ENCODE measurements at places on chromosomes 5 and 9.
A peak's percentile ranks its signal among the peaks of the same experiment; 100 is the strongest.

DNA sequence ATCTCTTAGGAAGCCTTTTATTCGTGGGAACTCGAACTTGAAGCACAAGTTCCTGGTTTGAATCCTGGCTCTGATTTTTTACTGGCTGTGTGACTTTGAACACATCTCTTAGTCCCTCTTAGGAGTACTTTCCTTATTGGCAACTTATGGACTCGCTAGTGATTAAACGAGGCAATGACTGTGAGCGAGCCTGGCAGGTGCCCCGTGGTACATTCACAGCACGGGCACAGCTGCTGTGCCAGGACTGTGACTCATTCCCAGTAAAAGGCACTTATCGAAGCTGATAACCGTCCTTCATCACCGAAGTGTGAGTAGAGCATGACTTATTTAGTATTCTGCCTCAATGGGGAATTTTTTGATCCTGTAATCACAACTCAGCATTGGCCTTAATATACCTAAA is 22.7 kb downstream of the CFAP90 start:
- H3K27ac ChIP-seq: no peak overlapping the region
- H3K27me3 ChIP-seq: no peaks in the 10 kb centered on the region
- DNase-seq: no peak
- H3K4me1 ChIP-seq: no peaks in the 10 kb centered on the region

GRCh38 chr5:132090107-132090506 is 16.5 kb downstream of the CSF2 start:
- H3K4me1 ChIP-seq: peaks cover 6% of the 10 kb centered on the region
- H3K4me3 ChIP-seq: no peak overlapping the region
- DNase-seq: no peak
- no peaks in the 10 kb centered on the region for H3K36me3 ChIP-seq
- peaks cover 8% of the 10 kb centered on the region for H3K27me3 ChIP-seq

DNA sequence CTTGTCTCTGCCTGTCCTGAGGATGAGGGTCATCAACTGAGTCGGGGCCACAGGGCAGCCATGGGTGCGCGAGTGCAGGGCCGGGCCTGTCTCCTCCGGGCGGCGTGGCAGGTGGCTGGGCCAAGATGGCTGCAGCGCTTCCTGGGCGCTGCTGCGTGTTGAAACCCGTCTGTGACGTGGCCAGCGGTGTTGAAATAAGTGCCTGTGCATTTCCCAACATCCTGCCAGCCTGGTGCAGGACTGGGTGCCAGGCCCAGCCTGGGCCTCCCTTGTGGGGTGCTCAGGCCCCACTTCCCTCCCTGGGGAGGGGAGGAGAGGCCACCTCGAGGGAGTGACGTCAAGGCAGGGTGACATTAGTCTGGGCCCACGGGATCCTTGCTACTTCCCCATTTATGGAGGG is 45.5 kb downstream of the RXRA start:
- peak overlapping the region; percentile 89 for H3K27ac ChIP-seq
- no peaks in the 10 kb centered on the region for H3K36me3 ChIP-seq
- H3K27me3 ChIP-seq: no peaks in the 10 kb centered on the region

GRCh38 chr9:82021198-82021597 is 32.6 kb downstream of the SPATA31D1 start:
- H3K4me3 ChIP-seq: no peak overlapping the region
- H3K27ac ChIP-seq: no peak overlapping the region
- H3K27me3 ChIP-seq: no peaks in the 10 kb centered on the region
- DNase-seq: no peak

- H3K4me1 ChIP-seq: no peaks in the 10 kb centered on the region
- H3K27ac ChIP-seq: no peak overlapping the region
- peaks cover 60% of the 10 kb centered on the region for H3K27me3 ChIP-seq
- no peak for DNase-seq
- H3K36me3 ChIP-seq: no peaks in the 10 kb centered on the region
These were observed 8.7 kb downstream of the SLC6A19 start for GRCh38 chr5:1209896-1210776.

- no peaks in the 10 kb centered on the region for H3K27me3 ChIP-seq
- peaks cover 4% of the 10 kb centered on the region for H3K4me1 ChIP-seq
- H3K27ac ChIP-seq: peak overlapping the region; percentile 34
- no peak overlapping the region for H3K4me3 ChIP-seq
These were observed 43.7 kb downstream of the GLRX start for GRCh38 chr5:95778713-95779436.

GRCh38 chr5:82494942-82495341 is 216.8 kb upstream of the RPS23 start:
- no peaks in the 10 kb centered on the region for H3K27me3 ChIP-seq
- H3K27ac ChIP-seq: no peak overlapping the region
- H3K4me3 ChIP-seq: no peak overlapping the region
- H3K36me3 ChIP-seq: no peaks in the 10 kb centered on the region
- no peaks in the 10 kb centered on the region for H3K4me1 ChIP-seq

DNA sequence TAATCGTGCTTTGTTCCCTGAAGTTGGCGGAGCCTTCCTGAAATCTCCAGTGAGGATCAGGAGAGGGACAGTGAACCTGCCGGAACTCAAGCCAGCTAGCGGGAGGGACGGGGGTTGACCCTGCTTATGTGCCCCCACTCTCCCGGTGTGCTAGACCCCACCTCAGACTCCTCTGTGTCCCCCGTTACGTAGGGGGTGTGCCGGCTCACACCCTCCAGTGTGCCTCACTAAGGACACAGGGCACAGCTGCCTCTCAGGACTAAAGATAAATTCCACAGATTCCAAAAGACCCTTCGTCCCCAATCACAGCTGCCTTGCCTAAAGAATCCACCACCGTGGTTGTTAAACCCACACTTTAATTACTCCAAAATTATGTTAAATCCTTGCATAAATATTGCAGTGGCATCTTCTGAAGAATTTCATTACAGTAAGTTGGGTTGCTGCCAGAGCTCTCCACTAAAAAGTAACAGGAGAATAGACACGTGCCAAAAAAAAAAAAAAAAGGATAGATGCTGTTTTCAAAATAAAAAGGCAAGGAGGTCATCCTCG is 73.7 kb downstream of the GTF3C4 start:
- no peak for DNase-seq
- H3K4me1 ChIP-seq: peaks cover 17% of the 10 kb centered on the region
- no peak overlapping the region for H3K27ac ChIP-seq
- peaks cover 15% of the 10 kb centered on the region for H3K27me3 ChIP-seq

DNA sequence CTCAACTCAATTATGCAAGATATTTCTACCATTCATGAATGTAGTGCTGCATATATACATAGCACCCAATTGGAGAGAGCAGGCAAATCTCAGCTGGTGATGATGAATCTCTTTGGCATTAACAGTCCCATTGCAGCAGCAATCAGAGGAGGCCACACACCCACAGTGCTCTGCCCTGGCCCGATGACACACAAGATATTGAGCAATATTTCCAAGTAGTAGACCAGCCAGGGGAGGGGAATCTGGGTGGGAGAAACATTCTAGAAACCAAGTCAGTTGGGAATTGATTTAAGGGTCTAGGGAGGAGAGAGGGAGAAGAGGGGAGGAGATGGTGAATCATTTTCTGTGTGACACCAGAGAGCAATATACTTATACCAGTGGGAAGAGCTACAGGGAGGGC is 14.9 kb upstream of the C5orf63 start:
- H3K36me3 ChIP-seq: no peaks in the 10 kb centered on the region
- H3K4me3 ChIP-seq: no peak overlapping the region
- H3K4me1 ChIP-seq: peaks cover 38% of the 10 kb centered on the region
- no peak overlapping the region for H3K27ac ChIP-seq

DNA sequence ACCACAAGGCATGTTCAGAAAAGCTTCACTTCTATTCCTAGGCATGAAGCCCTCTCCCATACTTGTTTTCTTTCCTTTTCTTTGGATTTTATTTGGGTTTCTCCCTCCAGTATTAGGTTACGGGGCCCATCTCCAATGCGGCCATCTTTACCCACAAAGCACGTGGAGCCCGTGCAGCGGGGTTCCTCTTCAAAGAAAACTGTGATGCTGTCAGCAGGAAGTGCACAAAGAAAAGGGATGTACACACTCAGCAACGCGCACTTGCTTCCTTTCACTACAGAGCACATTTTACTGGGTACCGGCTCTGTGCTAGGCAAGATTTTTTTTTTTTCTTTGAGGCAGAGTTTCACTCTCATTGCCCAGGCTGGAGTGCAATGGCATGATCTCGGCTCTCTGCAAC is 106.6 kb downstream of the COL23A1 start:
- no peaks in the 10 kb centered on the region for H3K36me3 ChIP-seq
- DNase-seq: no peak
- no peak overlapping the region for H3K27ac ChIP-seq
- H3K4me3 ChIP-seq: no peak overlapping the region
- H3K27me3 ChIP-seq: peaks cover under 1% of the 10 kb centered on the region

GRCh38 chr5:157947156-157947555 is 88.2 kb upstream of the CLINT1 start:
- H3K27ac ChIP-seq: no peak overlapping the region
- no peaks in the 10 kb centered on the region for H3K27me3 ChIP-seq
- H3K4me1 ChIP-seq: peaks cover 7% of the 10 kb centered on the region
- H3K4me3 ChIP-seq: no peak overlapping the region
- DNase-seq: no peak

- H3K4me3 ChIP-seq: no peak overlapping the region
- no peak overlapping the region for H3K27ac ChIP-seq
- no peaks in the 10 kb centered on the region for H3K4me1 ChIP-seq
- DNase-seq: no peak
- H3K36me3 ChIP-seq: no peaks in the 10 kb centered on the region
These were observed 1370.3 kb upstream of the CDH9 start for GRCh38 chr5:28408651-28409050.

DNA sequence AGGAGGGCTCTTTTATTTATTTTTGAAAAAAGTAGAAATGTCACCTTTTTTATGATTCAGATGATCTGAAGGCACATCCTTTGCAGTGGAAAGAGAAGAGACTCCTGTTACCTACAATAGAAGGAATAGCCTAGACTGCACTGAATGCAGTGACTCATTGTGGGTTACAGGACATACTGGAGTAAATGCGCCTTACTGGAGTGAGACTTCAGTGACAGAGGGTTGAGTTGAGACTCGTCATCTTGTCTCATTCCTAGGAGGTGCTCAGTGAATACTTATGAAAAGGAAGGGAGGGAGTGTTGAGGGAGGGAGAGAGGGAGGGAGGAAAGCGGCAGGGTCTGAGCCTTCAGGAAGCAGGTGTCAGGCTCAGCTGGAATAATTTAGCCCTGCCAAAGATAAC is 25.2 kb downstream of the ANKRA2 start:
- H3K36me3 ChIP-seq: no peaks in the 10 kb centered on the region
- peaks cover 25% of the 10 kb centered on the region for H3K4me1 ChIP-seq
- H3K27ac ChIP-seq: peak overlapping the region; percentile 75
- no peak for DNase-seq
- H3K27me3 ChIP-seq: no peaks in the 10 kb centered on the region

DNA sequence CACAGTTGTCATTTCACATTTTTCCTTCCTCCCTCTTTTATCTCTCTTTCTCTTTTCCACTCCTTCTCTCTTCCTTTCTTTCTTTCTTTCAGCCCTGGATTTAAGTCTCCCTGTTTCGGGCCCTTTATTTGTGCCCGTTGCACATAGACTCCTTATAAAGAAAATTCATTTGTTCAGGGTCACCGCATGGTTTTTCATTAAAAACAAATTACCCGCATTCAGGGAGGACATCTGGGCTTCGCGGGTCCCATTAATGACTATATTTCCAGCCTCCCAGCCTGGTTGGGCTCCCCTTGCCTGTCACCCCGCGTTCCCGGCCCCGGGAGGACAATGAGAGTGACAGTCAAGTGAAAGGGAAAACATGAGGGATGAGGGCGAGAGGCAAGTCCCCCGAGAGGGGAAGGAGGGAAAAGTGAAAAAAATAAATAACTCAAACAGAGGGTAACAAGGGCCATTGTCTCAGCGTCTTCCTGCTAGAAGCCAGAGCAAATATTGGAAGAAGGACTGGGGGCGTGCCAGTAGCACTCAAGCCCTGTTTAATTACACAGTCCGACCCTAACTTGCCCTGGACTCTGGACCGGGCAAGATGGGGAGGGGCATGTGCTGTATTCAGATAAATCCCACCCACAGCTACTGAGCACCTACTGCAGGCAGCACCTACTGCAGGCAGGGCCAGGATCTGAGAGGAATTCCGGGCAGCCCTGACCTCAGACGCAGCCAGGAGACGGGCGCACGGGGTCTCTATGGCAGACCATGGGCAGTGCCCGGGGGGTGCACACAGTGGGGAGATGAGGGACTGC is 166.2 kb downstream of the PAX5 start:
- H3K4me1 ChIP-seq: no peaks in the 10 kb centered on the region
- H3K27me3 ChIP-seq: no peaks in the 10 kb centered on the region
- H3K27ac ChIP-seq: no peak overlapping the region
- H3K4me3 ChIP-seq: no peak overlapping the region

GRCh38 chr9:77125665-77126064 is 51.7 kb upstream of the VPS13A start:
- H3K4me3 ChIP-seq: no peak overlapping the region
- no peak overlapping the region for H3K27ac ChIP-seq
- no peaks in the 10 kb centered on the region for H3K4me1 ChIP-seq
- no peak for DNase-seq
- H3K36me3 ChIP-seq: no peaks in the 10 kb centered on the region

DNA sequence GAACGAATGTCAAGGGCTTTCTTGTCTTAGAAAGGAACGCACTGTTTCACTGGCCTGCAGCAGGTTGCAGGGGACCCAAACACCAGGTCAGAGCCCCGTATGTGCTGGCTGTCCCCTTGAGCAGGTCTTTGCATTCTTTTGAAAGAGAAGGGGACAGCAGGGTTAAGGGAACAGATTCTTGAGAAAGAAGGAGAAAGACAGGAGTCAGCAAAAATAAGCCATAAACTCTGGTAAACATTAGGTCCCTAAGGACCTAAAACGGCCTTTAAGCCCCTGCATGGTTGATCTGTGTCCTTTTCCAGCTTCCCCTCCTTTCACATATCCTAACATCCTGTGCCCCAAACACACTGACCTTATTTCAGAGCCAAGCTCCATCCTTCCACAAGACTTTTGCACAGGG is 190.8 kb upstream of the ADRA1B start:
- no peak for DNase-seq
- no peaks in the 10 kb centered on the region for H3K27me3 ChIP-seq
- no peak overlapping the region for H3K4me3 ChIP-seq

- no peak for DNase-seq
- H3K4me3 ChIP-seq: no peak overlapping the region
- H3K27me3 ChIP-seq: no peaks in the 10 kb centered on the region
- H3K36me3 ChIP-seq: no peaks in the 10 kb centered on the region
- H3K4me1 ChIP-seq: no peaks in the 10 kb centered on the region
- H3K27ac ChIP-seq: no peak overlapping the region
These were observed 176.6 kb upstream of the FREM1 start for GRCh38 chr9:15086778-15087324.

GRCh38 chr5:92637247-92637646 is 943.8 kb downstream of the NR2F1-AS1 start:
- H3K4me1 ChIP-seq: no peaks in the 10 kb centered on the region
- H3K27ac ChIP-seq: no peak overlapping the region
- H3K36me3 ChIP-seq: no peaks in the 10 kb centered on the region
- no peak overlapping the region for H3K4me3 ChIP-seq

DNA sequence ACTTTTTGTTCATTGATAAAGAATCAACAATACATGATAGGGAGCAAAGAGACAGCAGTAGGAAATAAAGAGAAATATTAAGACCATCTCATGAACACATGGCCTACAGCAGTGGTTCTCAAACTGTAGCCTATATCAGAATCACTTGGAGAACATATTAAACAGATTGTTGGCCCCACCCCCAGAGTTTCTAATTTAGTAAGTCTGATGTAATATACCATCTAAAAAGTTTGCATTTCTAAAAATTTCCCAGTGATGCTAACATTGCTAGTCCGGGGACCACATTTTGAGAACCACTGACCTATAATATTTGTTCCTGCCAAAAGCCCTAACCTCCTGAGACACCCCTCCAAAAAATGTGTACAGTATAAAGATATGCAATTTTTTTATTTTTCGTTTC is 306.2 kb upstream of the NREP start:
- H3K27ac ChIP-seq: no peak overlapping the region
- no peak overlapping the region for H3K4me3 ChIP-seq
- no peaks in the 10 kb centered on the region for H3K36me3 ChIP-seq
- DNase-seq: no peak
- H3K4me1 ChIP-seq: no peaks in the 10 kb centered on the region

Data from esophagus squamous epithelium (tissue), 5 donors.